Activated CD4-positive, alpha-beta T cell treated with anti-CD3 and anti-CD28 coated beads, Interleukin-2, amount 50 U/mL, for 16 hours (primary cell): ENCODE measurements at places on chromosomes 11 and 22.

- no peak for DNase-seq
Observed at GRCh38 chr11:74171997-74172396, 908 bp downstream of the PPME1 start.

DNA sequence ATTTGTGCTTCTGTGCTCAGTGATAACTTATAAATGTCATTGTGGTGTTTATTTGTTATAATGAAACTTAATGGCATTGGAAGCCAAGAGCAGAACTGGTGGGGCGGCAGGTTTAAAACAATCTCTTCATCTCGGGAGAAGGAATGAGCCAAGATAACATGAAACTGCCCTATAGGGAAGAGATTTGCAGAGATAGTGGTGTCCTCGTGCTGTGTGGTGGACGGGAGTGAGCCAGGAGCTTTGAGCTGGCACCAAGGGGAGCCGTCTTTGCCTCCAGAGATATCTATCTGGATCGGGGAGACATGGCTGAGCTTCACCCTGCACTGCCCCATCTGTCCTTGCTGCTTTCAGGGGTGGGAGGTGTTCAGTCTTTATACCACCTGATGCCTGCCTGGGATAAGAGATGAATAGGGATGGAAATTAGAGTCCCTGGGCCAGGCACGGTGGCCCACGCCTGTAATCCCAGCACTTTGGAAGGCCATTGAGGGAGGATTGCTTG lies 189.6 kb downstream of the ST3GAL4 start:
- DNase-seq = no peak

- DNase-seq = no peak
Observed at GRCh38 chr11:106959800-106960199, 58.5 kb downstream of the GUCY1A2 start.

GRCh38 chr22:37269936-37270678 lies 12.2 kb upstream of the CYTH4 start:
- DNase-seq = no peak

DNA sequence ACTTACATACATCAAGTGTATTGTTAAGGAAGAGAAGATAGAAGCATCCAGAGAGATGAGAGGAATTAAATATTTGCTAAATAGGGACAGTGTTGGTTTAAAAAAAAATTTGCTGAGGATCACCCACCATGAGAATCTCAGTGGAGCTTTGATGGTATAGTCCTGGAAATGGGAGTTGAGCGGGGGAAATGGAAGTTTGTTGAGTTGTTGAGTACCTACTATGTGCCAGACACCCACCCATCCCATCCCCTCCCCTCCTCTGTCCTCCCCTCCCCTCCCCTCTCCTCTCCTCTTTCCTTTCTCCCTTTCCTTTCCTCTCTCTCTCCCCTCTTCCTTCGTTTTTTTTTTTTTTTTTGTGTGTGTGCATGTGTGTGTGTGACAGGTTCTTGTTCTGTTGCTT lies 4.7 kb upstream of the MFRP start:
- no peak for DNase-seq

- no peak for DNase-seq
Observed at GRCh38 chr11:28628412-28628811, 520.2 kb downstream of the METTL15 start.

DNA sequence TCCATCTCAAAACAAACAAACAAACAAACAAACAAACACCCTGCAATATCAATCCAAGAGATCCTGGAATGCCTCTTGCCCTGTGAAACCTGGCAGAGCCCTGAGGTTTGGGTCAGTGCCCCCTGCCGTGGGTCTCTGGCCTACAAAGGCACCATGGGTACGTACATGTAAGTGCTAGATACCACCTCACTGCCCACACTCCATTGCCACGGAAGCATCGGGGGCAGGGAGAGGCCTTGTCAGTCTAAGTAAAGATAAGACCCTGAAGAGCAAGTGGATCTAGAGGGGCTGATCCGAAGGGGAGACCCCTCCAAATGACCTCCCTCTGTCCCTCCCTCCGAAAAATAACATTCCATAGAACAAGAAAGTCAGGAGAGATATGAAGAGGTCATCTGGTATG lies 2.0 kb upstream of the MIEF1 start:
- DNase-seq = no peak

- DNase-seq = no peak
Observed at GRCh38 chr11:91660036-91660435, 564.6 kb upstream of the FAT3 start.

GRCh38 chr22:23516304-23516703 lies 63.8 kb downstream of the IGLL1 start:
- no peak for DNase-seq

GRCh38 chr11:78177216-78177615 lies 11.2 kb downstream of the KCTD21 start:
- DNase-seq = no peak

GRCh38 chr11:6232899-6233298 lies 1.5 kb downstream of the FHIP1B start:
- no peak for DNase-seq

- no peak for DNase-seq
Observed at GRCh38 chr11:26572770-26573402, 823 bp upstream of the MUC15 start.
